ENCODE measurements at places on chromosomes 3 and 15.
A peak's percentile ranks its signal among the peaks of the same experiment; 100 is the strongest.

GRCh38 chr3:36058404-36059030 lies 321.8 kb upstream of the STAC start:
- no peak for DNase-seq

DNA sequence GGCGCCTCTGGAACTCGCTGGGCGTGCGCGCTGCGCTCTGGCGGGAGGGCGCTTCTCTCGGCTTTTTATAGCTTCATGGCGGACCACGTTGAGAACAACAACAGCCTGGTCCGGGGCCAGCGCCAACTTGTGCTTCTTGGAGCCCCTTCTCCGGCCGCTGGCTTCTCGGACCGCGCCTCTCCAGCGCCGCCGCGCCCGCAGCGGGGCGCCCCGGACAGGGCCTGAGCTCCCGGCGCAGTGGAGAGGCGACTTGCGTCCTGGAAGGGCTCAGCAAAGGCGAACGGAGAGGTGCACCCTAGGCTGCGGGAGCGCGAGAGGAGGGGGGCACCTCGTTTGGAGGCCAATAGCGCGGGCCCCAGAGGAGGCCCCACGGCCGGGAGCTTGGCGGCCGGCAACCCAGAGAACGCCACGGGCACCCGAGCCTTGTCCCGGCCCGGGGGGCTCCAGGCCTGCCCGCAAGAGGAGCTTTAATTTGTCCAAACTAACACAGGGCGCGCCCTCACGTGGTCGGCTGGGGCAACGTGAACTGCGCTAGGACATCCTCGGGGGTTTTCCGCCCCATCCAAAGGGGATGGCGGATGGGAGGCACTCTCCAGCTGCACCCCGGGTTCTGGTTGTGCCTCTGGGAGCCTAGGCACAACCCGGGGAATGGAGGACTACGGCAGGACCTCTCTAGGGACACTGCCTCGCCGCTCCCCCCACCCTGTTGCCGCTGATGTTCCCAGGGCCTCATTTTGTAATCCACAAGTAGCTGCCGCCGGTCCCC lies 37.8 kb downstream of the HMCES start:
- peak; percentile 83 for DNase-seq

GRCh38 chr3:197006446-197006845 lies 23.2 kb downstream of the MELTF start:
- no peak for DNase-seq

DNA sequence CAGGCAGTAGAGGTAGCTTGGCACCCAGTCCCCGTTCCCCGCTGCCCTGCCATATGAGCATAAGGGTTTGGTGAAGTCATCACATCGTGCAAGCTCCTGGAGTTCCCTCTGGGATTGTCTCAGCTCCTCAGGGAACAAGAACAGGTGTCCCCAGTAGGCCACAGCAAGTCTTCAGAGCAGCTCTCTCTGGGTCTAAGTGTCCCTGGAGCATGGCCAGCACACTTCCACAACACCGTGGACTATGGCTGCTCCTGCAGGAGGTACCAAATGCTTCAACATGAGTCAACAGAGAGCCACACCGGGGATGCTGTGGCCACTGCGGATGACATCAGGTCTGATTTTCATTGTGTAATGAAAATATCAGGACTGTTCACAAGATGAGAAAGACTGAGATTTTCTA lies 23.1 kb downstream of the ABHD6 start:
- no peak for DNase-seq

DNA sequence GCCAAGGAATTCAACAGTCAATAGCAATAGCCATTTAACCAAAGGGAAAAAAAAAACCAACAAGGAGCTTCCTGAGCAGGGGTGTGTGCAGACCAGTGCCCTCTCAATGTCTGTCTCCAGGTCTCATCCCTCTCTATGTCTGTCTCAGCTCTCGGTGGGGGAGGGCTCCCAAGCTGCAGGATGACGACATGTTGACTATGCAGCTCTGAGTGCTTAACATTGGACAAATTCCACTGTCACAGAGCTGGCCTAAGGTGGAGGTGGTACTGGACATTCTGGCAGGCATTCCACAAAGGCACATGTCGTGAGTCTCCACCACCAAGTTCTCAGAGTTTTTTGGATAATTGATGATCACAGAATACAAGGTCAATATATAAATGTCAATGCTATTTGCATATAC lies 2.0 kb upstream of the CAPN7 start:
- no peak for DNase-seq

GRCh38 chr15:88071141-88071540 lies 185.4 kb downstream of the NTRK3 start:
- no peak for DNase-seq

GRCh38 chr3:37014620-37015019 lies 21.3 kb downstream of the MLH1 start:
- DNase-seq: no peak

DNA sequence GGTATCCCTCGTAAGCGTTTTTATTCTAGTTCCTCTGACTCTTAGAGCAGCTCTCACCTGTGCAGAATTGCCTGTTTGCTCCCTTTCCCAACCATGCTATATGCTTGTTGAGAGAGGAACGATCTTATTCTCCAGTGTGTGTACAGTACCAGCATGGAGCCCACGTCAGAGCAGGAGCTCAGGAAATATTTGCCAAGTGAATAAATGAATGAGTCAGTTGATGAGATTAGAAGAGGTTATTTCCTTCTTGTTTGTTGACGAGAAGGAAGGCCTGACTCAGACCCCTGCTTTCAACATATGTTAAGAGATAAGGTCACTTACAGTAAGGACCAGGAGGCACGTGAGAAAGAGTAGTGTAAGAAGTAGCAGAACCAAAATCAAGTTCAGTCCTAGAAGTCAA lies 106.3 kb upstream of the ABHD17C start:
- no peak for DNase-seq

GRCh38 chr3:42519568-42519962 lies 17.1 kb downstream of the VIPR1 start:
- DNase-seq: no peak

GRCh38 chr3:42443819-42444436 lies 33.5 kb upstream of the LYZL4 start:
- DNase-seq: peak; percentile 60

DNA sequence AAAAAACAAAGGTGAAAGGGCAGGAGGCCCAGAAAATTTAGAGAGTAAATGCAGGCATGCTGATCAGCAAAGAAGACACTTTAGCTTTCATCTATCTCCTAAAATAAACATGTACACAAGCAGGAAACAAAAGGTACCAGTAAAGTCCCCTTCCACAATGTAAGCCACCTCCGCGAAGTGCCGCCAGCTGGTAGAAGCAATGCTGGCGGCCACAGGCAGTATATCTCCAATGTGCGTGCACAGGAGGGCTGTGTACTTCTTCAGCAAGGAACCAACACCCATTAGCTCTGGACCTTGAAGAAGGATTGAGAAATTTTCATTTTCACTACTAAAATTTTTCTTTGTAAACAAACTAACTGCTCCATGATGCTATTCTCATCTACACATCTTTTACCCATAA lies 75.4 kb downstream of the HERC2 start:
- no peak for DNase-seq

DNA sequence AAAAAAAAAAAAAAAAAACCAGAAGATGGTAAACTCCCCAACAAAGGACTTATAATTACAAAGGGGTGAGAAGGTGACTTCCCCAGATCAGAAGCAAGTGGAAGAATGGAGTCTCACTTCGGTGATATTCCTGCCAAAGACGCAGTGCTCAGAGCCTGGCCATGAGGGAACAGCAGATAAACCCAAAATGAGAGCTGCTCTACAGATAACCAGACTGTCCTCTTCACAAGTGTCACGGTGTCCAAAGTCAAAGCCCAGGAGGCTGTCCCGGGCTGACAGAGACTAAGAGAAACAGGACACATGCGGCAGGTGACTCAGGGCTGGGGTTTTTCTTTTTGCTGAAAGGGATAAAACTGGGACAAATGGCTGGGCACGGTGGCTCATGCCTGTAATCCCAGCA lies 48.8 kb downstream of the HMCES start:
- no peak for DNase-seq

- DNase-seq: peak; percentile 67
Measured at GRCh38 chr3:179037351-179037750, 34.3 kb downstream of the ZMAT3 start.

DNA sequence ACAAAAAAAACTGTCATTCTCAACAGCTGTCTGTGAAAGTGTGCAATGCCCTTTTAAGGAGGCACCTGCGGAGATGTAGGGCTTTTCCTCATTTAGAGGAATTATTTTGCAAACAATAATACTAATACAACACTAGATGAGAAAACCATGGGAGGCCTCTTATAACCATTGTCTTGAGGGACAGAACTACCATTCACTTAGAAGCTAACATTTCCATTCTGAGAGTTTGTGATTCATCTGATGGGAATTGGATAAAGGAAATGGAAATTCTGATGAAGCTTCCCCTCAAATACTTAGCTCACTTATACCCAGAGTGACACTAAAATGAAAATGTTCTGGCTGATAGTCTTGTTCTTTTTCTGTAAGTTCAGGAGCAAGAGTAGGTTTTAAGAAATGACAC lies 147.7 kb downstream of the CADPS start:
- DNase-seq: no peak

DNA sequence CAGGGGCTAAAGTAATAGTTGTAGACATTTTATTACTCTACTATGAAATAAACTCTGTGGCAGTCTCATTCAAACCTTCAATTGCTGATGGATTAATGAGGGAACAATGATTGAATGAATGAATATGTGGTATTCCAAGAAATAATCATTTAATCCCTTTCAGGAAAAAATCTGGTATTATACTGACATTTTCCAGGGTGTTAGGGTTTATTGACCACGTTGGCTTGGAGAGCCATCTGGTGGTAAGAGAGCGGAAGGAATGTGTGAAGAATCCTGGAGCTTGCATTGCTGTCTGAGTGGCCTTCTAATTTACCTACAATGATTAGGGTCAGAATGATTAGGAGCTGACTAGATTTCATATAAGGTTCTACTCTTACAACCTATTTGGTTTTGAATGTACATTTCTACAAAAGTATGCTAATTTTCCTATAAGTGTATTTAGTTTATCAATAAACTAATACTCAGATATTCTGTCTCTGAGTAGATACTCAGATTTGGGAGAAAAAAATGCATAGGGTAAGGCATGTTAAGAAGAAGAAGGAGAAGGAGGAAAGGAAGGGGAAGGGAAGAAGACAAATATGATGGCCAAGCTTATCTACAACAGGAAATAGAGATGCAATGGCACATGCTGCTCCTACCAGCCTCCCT lies 249.9 kb downstream of the ROBO1 start:
- DNase-seq: no peak

DNA sequence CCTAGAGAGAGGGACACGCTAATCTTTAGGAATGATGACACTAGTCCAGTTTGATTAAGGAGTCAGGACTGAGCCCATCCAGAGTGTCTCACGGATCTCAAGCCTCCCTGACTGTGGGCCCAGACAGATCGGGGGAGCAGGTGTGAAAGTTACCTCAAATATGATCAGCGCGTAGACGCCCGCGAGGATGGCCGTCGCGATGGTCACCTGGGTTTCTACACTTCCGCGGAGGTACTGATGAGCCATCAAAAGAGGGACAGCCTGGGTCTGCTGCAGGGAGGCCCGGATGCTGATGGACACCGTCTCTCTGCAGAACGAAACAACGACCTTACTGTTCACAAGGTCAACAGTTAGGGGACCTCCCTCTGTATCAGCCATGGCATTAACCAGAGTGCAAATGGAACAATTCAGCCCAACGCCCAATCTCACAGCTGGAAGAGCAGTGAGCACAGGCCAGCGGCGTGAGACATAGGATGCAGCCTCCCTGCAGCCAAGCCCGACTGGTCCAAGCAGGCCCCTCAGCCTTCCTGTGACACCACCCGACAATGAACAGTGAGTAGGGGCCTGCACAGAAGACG lies 84.4 kb downstream of the OCA2 start:
- no peak for DNase-seq

Measured in occipital lobe (tissue), 3 donors.